Pancreas (tissue), 10 donors: ENCODE measurements at places on chromosomes 2 and 18. TPM values are rescaled to one million over a fixed set of nuclear protein-coding genes. Genes with fewer than 3 reads are reported as not detected.

GRCh38 chr2:152493417-152493816 is 158.4 kb downstream of the FMNL2 start:
- DNase-seq: no peak

DNA sequence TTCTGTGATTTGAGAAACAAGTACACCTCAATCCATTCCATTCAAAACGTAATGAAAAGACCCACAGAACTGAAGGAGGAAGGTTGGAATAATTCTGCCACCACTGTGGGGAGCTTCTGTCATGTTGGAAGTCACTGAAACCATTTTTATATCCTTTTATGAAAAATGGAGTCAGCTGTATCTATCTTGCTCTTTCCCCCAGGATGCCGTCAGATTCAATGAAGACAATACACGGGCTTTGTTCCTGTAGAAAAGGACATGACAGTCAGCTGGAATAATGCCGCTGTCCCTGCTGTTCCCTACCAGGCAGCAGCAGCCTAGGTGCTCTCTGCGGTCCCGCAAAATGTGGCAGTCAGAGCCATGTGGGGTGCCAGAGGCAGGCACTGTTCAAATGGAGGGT is 52.5 kb upstream of the APCDD1 start:
- DNase-seq: no peak

DNA sequence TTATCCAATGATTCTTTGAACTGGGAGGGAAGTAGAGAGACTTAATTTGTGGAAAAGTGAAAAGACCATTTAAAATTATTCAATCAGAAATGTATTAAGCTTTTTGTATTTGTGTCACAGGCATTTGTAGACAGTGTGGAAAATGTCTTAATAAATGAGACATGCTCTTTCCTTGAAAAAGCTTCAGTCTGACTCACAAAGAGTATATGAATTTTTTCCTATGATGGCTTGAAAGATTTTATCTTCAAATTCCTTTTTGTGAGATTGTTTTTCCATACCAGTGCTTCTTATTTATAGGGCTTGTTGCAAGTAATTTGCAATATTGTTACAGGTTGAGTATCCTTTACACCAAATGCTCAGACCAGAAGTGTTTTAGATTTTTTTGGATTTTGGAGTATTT is 39.5 kb downstream of the STON1 start:
- no peak for DNase-seq

MAP4K3 gene
- 14.2 TPM for total RNA-seq

- no peak for DNase-seq
Measured at GRCh38 chr2:73776381-73776780, 3.5 kb downstream of the DUSP11 start.
